ENCODE measurements at places on chromosomes 2 and 18.
A peak's percentile ranks its signal among the peaks of the same experiment; 100 is the strongest.

DNA sequence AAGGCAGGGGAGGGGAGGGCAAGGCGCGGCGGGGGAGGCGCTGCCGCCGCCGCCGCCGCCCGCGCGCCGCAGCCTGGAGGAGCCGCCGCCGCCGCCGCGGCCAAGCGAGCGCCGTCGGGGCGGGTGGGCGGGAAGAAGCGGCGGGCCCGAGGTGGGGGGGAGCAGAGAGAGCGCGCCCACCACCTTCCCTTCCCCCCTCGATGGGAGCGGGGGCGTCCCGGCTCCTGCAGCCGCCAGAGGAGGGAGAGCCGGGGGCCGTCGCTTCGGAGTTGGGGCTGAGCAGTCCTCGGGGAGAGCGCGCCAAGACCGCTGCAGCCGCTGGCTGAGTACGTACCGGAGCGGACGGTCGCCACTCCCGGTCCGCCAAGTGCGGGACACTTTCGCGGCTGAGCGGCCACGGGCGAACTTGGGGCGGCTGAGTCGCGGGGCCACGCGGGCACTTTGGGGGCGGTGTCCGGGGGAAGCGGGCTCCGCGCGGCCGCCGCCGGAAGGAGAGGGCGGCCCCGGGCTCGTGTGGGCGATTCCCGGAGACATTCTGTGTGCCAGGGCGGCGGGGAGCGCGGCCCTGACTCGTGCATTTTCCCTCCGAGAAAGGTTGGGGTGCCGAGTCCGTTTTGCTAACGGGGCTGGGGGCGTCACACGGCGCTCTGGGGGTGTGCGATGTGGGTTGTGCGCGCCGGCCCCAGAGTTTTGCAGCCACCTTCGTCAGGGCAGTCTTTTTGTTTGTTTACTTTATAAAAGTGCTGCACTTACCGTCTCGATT lies at the start of gene NAB1:
NAB1 (plus strand) TSS at position 49 of the 763 bp plus-strand sequence. CDS start 10,094 bp downstream, outside the sequence.
- DNase-seq, result peak; percentile 89

GRCh38 chr18:58762781-58763171 lies 91.5 kb downstream of the MALT1 start:
- no peak for DNase-seq

DNA sequence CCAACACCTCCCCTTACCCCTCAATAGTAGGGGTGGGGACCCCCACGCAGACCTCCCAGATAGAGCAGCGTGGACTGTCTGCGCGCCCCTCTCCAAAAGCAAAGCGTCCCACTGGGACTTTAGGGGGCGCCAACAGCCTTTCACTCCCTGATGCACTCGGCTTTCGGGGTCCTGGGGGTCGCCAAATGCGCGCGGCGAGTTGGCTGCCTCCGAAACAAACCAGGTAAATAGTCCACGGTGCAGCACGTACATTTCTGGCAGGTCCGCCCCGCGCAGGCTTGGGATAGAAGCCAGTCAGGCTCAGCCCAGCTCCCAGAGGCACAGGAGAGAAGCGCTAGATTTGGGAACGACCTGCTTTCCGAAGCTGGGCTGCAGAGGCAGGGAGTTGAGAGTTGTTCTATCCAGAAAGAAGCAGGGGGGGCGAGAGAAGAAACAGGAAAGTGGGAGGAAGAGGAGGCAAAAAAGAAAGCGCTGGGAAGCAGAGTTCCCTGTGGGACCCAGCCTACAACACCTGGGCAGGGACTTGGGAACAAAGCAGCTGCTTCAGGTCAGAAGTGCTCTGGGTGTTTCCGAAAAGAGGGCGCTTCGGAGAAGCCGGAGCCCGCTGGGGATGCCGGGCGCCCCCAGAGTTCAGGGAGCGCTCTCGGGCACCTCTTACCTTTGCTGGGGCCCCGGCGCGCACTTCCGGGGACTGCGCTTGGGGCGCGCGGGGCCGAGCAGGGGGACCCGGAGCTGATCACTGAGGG lies 544 bp downstream of the EVA1A start:
- no peak for DNase-seq

GRCh38 chr2:240429341-240429871 lies 6.1 kb upstream of the GPC1 start:
- peak; percentile 70 for DNase-seq

GRCh38 chr2:173978447-173978846 lies 13.3 kb upstream of the SP3 start:
- no peak for DNase-seq

- no peak for DNase-seq
These were observed 143.9 kb downstream of the NCK2 start for GRCh38 chr2:105888625-105889024.

DNA sequence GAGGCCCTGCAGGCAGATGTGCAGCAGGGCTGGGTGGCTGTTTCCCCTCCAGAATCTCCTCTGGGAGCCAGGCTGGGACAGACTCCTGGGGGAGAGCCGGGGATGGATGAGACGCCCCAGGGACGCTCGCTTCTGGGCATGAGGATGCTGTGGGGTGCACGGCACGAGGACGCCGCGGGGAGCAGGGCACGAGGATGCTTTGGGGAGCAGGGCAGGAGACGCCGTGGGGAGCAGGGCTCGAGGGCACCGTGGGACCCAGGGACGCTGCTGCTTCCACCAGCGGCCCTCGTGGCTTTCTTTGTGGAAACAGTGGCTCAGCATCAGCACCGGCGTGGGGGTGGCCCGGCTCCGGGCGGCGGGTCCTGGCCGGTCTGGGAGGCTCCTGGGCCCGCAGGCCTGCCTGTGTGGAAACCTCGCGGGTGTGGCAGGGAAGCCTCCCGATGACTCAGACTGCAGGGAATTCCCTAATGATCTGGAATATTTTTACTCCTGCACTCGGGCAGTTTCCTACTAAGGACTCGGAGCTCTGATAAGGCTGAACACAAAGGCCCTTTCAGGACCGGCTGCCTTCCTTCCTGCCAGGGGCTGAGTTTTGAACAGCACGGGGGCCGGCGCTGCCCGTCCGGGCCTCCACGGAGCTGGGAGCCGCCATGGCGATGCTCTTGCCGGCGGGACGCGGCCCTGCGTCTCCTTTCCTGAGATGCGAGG lies 62.6 kb downstream of the NFATC1 start:
- peak; percentile 94 for DNase-seq

Measured in posterior vena cava (tissue), 2 donors.